Tongue (tissue), 3 donors: ENCODE measurements at places on chromosomes 3 and 15. TPM values are rescaled to one million over a fixed set of nuclear protein-coding genes. Genes with fewer than 3 reads are reported as not detected.

TICRR gene
- 3.2 TPM for total RNA-seq

RABL3 gene
- 17.3 TPM for total RNA-seq

IL17RB gene
- 1.0 TPM for total RNA-seq

TNFSF10 gene
- total RNA-seq: 17.3 TPM

IQCH gene
- total RNA-seq: 4.3 TPM

LZTFL1 gene
- 25.2 TPM for total RNA-seq

PCLAF gene
- total RNA-seq: 12.0 TPM

ADAMTS17 gene
- 12.4 TPM for total RNA-seq

ST8SIA2 gene
- 12.7 TPM for total RNA-seq

SERINC4 gene
- 0.10 TPM for total RNA-seq

SAMD7 gene
- not detected for total RNA-seq

WDR93 gene
- total RNA-seq: not detected

FOXP1 gene
- 66.4 TPM for total RNA-seq

PRSS50 gene
- not detected for total RNA-seq

CEP19 gene
- 2.6 TPM for total RNA-seq

CNTN4 gene
- 34.3 TPM for total RNA-seq

HACL1 gene
- total RNA-seq: 14.0 TPM

TUSC7 gene
- total RNA-seq: not detected

CDHR4 gene
- not detected for total RNA-seq

BFSP2 gene
- total RNA-seq: not detected

MYRIP gene
- 3.7 TPM for total RNA-seq

MST1R gene
- total RNA-seq: 5.7 TPM

ITPKA gene
- 1.2 TPM for total RNA-seq

CCR4 gene
- total RNA-seq: not detected

RETNLB gene
- not detected for total RNA-seq

RPUSD2 gene
- total RNA-seq: 17.6 TPM

RBM6 gene
- 98.1 TPM for total RNA-seq

HGD gene
- total RNA-seq: 2.5 TPM

TM4SF1 gene
- 90.2 TPM for total RNA-seq

PLA2G4D gene
- total RNA-seq: not detected
